ENCODE measurements at places on chromosomes 4 and X.

- no peak for DNase-seq
These were observed 152.6 kb downstream of the AFAP1 start for GRCh38 chr4:7787067-7787466.

DNA sequence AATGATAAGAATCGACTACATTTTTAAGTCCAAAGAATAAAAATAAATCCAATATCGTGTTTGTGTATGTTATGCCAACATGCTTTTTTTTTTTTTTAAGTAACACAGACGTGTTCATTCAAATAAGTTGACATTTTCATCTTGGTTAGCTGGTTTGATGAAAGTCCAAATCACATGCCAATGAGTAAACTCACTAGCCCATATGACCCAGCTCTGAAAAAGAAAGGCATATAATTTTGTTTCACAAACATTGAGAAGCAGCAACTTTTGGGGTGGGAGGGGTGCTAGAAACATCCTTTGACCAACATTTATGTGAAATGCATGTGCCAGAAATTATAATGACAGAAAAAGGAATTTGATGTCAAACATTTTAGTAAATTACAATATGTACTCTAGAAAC is 61.6 kb upstream of the SPP1 start:
- DNase-seq: no peak

DNA sequence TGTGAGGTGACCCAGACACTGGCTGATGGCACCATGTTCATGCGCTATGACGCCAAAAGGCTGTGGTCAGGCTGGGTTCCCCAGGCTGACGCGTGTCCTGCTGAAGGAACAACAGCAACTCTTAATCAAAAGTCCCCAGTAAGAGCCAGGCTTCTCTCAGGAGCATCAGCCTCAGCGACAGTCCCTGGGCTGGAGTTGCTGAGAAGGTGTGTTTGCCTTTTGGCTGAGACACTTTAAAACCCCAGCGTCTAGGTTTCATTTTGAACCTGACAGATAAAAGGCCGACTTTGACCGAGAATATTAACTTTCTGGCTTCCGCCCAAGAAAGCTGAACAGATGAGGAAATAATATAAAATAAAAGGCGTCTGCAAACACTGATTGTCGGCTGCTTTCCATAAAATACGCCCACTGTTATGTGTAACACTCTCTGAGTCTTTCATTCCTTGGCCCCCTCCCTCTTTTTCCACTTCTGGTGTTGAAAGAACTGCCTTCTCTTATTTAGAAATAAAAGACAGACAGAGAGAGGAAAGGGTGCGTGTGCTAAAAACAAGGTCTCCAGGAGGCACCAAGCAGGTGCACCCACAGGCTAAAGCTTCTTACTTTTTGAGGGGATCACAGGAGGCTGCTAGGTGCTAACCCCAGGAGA is 373.6 kb downstream of the MID1IP1 start:
- no peak for DNase-seq

DNA sequence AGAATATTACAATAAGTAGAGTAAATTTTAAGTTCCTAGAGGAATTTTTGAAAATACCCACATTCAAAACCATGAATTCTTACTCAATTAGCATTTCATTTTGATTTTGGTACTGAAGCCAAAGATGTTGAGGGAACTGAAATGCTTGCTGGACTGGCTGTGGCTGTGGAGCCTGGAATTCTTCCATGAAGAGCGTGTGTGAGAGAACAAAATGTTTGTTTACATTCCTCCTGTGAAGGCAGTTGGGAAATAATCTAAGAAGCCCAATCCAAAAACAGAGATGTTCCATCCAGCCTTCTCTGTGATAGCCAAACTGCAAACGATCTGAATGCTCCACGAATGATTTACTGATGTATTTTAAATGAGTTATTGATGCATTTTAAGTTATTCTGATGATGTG is 3.8 kb upstream of the ADH1B start:
- DNase-seq: no peak

DNA sequence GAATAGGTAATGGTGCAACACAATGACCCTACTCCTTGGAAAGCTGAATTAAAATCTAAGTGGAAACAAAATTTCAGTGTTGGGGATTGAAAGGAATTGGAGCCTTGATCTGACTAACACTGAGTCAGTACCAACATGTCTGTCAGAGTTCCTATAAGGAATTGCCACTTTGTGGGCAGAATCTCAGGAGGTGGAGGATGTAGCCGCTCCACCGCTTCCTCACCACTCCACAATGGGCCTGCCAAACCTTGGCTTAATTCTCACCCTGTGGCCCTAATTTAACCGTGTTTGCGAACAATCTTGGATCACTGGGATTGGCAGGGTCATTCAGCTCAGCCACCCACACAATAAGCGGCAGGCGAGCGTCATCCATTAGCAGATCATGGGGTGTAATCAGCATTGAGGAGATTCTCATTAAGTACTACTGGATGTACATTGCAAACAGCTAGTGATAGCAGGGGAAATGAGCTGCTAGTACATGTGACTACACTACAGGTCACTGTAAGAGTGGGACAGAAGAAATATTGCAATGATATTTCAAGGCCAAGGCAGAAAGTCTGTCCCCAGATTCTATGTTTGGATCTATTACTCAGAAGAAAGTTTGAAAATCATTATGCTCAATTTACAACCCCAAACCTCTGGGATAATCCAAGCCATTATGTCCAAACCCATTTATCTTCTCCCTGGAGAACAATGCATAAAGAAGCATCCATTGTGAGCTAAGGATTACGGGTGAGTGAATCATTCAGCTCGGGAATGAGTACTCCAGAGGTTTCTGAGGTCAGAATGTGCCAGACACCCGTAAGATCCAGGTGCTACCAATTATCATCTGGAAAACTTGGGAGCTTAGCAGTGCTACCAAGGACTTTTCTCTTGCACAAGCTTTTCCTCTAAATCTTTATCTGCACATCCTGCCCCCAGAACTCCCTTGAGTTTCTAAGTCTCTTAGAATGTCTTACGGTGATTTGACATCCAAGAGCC is 5.8 kb downstream of the SRPX start:
- DNase-seq: no peak

DNA sequence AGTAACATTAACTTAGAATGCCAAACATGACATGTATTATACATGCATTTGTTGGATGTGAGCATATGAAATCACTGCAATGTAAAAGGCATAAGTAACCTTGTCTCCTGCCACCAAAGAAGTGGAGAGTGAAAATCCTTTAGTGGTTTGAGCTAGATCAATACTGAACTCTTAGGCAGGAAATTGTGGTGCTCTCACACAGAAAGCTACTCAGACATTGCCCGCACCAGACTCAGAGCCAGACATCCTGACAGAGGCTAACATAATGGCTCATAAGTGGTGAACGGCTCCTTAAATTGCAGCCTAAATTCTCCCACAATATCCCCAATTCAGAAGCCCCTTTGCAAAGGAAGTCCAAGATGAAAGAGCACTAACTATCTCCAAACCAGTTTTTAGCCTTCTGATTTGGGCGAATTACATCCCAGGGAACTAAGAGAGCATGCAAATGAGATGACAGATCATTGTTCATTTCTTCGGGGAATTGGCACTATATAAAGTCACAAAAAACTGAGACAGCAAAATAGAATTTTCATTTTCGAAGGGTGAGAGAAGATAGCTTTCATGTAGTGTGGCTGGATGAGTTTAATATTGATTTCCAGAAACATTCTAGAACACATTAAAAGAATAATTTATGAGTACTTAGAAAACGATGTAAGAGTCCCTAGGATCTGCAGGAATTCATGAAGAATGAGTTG is 233.6 kb upstream of the RPS6KA3 start:
- no peak for DNase-seq

GRCh38 chrX:17606231-17606630 is 131.1 kb upstream of the SCML1 start:
- no peak for DNase-seq

DNA sequence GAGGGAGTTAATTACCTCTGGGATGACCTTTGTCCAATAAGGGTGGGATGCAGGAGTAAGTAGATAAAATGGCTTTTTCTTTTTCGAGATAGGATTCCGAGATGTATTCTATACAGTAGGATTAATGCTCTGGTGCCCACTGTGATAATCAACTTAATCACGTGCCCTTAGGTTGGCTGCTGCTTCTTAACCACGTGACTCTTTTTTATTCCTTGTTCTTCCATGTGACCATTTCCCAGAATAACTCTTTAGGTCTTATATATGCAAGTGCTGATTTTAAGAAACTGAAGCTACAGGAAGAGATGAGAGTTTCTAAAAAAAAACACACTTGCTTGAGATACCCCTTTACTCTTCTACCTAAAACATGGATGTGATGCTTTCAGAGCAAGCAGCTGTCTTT is 1628.9 kb downstream of the PCDH7 start:
- no peak for DNase-seq

DNA sequence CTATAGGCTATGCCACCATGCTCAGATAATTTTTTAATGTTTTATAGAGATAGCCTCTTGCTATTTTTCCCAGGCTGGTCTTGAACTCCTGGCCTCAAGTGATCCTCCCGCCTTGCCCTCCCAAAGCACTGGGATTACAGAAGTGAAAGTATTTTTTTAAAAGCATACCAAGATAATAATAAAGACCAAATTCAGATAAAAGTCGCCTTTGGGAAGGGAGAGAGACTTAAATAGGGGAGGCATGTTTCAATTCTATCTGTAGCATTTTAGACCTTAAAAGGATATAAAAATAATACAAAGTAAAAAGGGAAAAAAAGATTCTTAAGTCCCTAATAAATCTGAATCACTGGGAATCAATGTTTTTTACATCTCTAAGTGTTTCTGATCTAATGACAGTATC is 108.9 kb downstream of the AFAP1 start:
- no peak for DNase-seq

DNA sequence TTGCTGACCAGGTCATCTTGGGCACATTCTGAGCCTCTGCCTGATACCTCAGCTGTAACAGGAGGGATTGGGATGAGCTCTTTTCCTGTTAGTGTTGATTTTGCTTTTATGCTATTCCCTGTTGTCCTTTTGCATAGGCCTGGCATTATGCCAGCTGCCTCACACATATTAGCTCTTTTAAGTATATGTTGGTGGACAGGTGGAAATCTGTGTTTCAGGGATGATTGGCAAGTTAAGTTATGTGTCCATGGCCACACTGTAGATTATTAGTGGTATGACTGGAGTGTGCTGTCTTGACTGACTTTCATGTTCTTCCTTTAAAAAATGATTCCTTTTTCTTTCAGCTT is 28.9 kb downstream of the NSD2 start:
- no peak for DNase-seq

DNA sequence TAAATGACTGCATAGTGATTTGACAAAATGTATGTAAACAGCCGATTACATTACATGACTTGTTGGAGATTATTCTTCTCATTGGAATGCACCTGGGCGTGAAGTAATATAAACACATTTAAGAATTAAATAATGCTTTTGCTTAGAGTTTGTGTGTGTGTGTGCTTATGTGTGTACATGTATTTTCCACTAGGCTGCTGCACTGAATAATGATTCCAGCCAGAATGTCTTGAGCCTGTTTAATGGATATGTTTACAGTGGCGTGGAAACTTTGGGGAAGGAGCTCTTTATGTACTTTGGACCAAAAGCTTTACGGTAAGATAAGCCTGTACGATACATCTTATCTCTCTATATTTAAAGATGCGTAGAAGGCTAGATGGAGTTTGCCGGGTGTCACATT is 12.6 kb downstream of the NEIL3 start:
- DNase-seq: no peak

DNA sequence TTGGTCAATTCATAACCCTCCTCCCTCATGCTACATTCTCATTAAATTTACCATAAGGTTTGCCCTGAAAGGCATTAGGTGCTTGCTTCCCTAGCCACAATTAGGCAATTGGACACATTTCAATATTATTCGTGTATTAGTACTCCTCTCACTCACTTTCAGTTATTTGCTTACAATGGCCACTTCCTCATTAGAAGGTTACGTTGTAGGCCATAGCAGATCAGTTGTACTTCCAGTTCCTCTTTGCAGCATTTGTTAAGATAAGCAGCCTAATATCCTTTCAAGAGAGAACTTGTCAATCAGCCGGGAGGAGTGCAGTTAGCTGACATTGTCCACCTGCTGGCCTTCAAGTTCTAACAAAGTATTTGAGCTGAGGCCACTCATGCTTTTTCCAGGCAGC is 1017.2 kb downstream of the PCDH7 start:
- no peak for DNase-seq

- no peak for DNase-seq
These were observed 109.9 kb downstream of the SH3RF1 start for GRCh38 chr4:169160825-169161224.
